ENCODE measurements at places on chromosomes 5 and 9. TPM values are rescaled to one million over a fixed set of nuclear protein-coding genes. Genes with fewer than 3 reads are reported as not detected.

SLC36A2 gene
- 0.03 TPM for polyA plus RNA-seq

MAST4 gene
- polyA plus RNA-seq: 12.9 TPM

ENTPD2 gene
- polyA plus RNA-seq: 2.8 TPM

WNT8A gene
- polyA plus RNA-seq: not detected

HOMER1 gene
- 2.0 TPM for polyA plus RNA-seq

MEIKIN gene
- polyA plus RNA-seq: not detected

ARID3C gene
- polyA plus RNA-seq: not detected

DNA sequence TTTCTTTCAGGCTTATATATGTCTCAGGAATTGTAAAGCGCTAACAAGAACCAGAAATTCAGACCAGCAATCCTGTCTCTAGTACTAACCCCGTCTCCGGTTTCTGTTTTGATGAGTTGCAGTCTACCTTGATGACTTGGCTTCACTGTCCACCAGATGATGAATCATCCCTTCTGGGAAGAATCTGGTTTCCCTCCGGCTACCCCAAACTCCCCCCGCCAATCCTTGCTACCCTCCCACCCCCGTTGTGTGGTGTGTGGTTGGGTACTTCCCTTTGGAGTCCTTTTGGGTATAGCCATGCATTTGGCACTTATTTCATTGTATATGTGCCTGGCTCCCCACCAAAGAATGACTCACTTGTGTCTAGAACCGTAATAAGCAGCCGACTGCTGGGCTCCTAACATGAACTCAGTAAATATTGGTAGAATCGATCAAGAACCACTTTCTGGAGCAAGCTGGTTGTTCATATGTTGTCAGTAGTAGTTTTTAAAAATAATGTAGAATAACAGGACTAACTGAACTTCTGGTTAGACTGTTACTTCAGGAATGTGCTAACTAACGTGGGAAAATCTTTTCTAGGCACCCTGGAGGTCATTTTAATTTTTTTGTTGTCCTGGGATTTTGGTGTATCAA is 8.3 kb upstream of the TGFBI start:
- no peak for DNase-seq

GRCh38 chr5:61866930-61867329 is 439.1 kb upstream of the KIF2A start:
- no peak for DNase-seq

GRCh38 chr5:54638106-54638505 is 120.5 kb downstream of the SNX18 start:
- DNase-seq: no peak

- DNase-seq: no peak
These were observed 127.1 kb downstream of the GOLPH3 start for GRCh38 chr5:32047056-32047455.

DNA sequence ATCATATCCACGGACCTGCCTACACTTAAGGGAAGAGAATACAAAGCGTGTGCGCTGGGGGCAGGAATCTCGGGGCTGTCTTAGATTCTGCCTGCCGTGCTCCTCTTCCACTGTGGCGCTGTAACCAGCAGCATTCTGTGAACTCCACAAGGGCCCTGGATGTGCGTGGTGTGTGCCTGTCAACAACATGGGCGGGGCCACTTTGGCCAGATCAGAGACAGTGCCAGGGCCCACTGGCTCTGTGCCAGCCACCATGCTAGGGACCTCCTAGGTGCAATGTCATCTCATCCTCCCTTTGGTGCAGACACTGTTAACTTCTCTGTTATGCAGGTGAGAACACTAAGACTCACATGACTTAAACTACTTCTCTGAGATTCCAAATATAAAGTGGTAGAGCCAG is 113.7 kb downstream of the COL23A1 start:
- DNase-seq: no peak

- DNase-seq: no peak
These were observed 244.6 kb upstream of the ATP10B start for GRCh38 chr5:161096581-161096980.

GRCh38 chr9:14203356-14204056 is 110.4 kb downstream of the NFIB start:
- no peak for DNase-seq

GRCh38 chr9:107453479-107453878 is 36.1 kb downstream of the KLF4 start:
- no peak for DNase-seq

GRCh38 chr9:17623965-17624364 is 45.1 kb downstream of the SH3GL2 start:
- no peak for DNase-seq

- DNase-seq: no peak
These were observed 15.9 kb downstream of the DMAC1 start for GRCh38 chr9:7783635-7784063.

DNA sequence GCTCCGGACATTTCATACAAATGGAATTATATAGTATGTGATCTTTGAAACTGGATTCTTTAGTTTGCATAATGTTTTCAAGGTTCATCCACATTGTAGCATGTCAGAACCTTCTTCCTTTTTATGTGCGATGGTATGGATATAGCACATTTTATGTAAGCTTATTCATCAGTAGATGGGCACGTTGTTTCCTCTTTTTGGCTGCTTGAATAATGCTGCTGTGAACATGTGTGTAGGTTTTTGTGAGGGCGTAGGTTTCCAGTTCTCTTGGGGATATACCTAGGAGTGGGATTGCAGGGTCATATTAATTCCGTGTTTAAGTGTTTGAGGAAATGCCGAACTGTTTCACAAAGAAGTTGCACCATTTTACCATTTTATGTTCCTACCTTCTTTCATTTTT is 187.8 kb downstream of the NR3C1 start:
- DNase-seq: no peak

DNA sequence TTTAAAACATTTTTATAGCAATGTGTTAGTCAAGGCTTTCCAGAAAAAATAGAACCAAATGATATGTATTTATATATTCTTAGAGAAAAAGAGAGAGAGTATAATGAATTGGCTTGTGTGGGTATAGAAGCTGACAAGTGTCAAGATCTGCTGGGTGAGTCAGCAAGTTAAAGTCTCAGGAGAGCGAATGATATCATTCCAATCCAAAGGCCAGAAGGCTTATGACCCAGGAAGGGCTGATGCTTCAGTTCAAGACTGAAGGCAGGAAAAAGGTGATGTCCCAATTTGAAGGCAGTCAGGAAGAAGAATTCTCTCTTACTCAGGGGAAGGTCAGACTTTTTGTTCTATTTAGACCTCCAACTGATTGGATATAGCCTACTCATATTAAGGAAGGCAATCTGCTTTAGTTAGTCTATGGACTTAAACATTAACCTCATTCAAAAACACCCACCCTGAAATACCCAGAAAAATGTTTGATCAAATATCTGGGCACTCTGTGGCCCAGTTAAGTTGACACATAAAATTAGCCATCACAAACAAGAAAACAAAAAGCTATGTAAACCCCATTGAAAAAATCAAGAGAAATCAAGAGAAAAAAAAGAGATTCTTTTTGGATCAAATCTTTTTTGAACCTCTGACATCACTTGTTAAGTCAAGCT is 189.6 kb downstream of the PIK3R1 start:
- no peak for DNase-seq

DNA sequence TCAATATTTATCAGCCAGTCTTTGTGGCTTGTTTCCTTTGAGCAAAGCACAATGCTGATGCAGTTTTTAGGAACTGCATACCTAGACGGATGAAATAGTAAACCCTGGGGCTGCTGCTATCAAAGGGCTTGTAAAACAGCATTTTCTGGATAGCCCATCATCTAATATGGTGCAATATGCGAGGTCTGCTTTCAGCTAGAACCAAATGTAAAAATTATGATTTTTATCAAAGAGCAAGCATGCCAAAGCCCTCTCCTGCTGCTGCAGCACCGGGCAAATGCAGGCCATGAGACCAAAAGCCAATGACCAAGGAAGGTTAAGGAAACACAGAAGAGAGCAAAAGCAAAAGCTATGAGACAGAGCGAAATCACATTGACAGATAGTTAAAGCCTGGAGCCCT is 1000.4 kb downstream of the MAT2B start:
- DNase-seq: no peak
